Panc1 (cell line): ENCODE measurements at places on chromosomes 3 and 15. TPM values are rescaled to one million over a fixed set of nuclear protein-coding genes. Genes with fewer than 3 reads are reported as not detected.

PARP3 gene
- 16.1 TPM for total RNA-seq

CPEB1 gene
- 19.5 TPM for total RNA-seq

IL17RE gene
- total RNA-seq = 1.1 TPM

NRROS gene
- 8.8 TPM for total RNA-seq

UROC1 gene
- not detected for total RNA-seq

FAM107A gene
- total RNA-seq = 0.08 TPM

LMAN1L gene
- total RNA-seq = not detected

SOX14 gene
- total RNA-seq = not detected

GOLGA8O gene
- total RNA-seq = 0.69 TPM

ERC2 gene
- 0.33 TPM for total RNA-seq

NTRK3 gene
- total RNA-seq = not detected

THSD4 gene
- 65.4 TPM for total RNA-seq
